AG04449 (cell line): ENCODE measurements at places on chromosomes 2 and 18.

DNA sequence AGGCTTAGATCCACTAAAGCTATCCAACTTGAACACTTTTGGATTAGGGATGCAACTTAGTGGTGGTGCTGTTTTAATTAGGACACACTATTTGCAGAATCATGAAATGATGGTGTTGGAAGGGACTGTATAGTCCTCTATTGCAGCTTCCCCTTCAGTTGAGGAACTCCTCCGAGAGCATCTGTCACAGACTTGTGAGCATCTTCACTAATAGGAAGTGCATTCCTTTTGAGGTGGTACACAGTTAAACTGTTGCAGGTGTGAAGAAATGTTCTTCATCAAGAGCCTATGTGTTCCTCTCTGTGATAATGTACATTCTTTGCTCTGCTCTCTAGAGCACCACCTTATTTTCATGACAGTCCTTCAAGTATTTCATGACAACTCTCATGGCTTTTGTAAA lies 197.4 kb downstream of the CAMKMT start:
- no peak for DNase-seq

DNA sequence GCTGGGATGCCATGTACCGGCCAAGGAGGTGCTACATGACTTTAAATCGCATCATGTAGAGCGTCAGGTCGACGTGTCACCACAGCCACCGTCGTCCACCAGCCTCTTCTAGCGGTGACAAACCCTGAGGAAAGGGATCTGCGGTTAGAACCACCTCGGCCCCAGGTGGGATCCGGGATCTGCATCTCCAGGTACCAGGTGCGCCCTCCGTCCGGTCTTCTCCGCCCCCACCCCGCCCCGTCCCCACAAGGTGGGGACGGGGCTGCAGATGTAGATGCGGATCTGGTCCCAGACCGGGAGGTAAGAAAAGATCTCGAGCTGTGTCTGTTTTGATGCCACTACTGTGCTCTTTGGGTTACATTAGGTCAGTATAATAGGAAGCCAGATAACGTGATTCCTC lies 38.4 kb downstream of the C1D start:
- no peak for DNase-seq

DNA sequence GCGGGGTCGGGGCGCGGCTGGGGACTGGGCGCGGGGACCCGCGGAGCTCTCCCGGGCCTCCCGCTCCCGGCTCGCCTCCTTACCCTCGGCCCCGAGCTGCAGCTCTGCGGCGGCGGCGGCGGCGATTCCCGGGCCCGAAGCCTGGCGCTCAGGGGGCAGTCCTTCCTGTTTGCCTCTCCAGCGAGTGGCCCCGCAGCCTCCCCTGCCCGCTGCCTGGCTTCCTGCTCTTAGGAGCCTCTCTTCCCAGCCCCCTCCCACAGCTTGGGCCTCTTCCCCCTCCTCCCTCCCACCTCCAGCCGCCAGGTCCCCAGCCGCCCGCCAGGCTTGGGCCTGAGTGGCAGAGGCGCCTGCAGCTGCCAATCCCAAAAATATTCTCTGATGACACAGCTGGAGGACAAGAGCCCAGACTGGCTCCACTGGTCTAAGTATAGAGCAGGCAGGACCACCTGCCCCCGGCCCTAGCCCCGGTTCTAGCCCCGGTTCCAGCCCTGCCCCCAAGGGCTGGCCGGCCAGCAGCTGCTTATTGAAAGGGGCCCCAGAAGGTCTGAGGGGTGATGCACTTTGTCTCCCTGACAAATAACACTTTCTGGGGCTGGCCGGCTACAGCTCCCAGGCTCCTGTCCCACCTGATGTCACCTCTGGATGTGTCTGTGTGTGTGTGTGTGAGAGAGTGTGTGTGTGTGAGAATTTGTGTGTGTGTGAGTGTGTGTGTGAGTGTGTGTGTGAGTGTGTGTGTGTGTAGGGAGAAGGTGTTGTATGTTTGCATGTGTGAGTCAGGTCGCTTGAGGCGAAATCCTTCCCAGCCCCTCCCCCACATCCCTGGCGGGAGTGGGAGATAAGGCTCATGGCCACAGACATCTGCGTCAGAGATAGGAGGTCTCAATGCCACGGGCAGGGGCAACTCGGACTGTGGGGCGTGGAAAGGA lies at the start of gene OBSL1:
Gene OBSL1, minus strand, starts transcription at position 229 of the 926 bp plus-strand sequence. CDS start 307 bp downstream, outside the sequence.
- peak; percentile 24 for DNase-seq

DNA sequence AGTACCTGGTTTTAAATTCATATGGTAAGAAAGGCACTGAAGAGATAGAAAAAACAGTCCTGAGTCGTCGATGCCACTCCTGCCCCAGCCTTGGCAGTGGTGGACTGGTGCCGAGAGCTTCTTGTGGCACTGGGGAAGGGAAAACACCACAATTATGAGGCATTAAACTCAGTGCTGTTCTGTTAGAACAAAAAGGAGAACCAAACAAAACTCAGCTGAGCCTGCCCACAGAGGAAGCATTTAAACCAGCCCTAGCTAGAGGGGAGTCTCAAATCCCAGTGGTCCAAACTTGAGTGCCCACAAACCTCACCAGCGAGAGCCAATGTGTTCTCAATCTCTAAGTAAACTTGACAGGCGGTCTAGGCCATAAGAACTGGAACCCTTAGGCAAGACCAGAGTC lies 1254.5 kb upstream of the FAM98A start:
- DNase-seq: no peak

- no peak for DNase-seq
These were observed 26.9 kb downstream of the ANO7 start for GRCh38 chr2:241215421-241215820.

DNA sequence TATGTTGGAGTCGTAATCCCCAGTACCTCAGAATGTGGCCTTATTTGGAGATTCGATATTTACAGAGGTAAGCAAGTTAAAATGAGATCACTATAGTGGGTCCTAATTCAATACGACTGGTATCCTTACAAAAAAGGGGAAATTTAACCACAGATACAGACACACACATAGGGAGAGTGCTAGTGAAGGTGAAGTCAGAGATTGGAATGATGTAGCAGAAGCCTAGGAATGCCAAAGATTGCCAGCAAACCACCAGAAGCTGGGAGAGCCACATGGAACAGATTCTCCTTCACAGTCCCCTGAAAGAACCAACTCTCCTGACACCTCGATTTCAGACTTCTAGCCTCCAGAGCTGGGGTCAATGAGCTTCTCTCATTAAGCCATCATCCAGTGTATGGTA lies 17.7 kb upstream of the ACTR3 start:
- DNase-seq: peak; percentile 49

GRCh38 chr2:239644011-239644410 lies 243.2 kb upstream of the HDAC4 start:
- DNase-seq: no peak

DNA sequence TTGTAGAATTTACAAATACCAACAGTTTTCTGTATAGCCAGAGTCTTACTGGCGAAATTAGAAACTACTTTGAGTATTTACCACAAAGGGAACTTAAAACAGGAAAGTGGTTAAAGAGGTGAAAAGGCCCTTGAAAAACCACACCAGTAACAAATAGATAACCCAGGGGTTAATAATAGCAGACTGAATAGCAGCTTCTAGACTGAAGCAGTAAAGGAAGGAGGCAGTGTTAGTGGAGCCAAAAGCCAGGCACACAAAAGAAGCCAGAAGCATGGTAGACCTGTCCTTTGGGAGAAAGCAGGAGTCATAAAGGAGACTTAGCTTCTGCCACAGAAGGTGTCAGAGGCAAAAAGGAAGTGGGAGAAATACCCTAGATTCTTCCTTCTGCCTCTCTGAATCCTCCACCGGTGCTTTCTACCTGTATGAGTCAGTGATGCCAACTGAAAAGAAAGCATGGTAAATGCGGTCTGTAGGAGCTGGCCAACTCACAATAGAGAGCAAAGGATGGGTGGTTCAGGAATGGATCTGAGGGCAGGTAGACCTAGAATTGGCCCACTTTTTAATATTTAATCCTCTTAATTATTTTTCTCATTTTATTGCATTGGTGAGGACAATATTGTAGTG lies 97.3 kb downstream of the ARL6IP6 start:
- DNase-seq: no peak

- no peak for DNase-seq
These were observed 232.8 kb upstream of the EPAS1 start for GRCh38 chr2:46064396-46064795.

DNA sequence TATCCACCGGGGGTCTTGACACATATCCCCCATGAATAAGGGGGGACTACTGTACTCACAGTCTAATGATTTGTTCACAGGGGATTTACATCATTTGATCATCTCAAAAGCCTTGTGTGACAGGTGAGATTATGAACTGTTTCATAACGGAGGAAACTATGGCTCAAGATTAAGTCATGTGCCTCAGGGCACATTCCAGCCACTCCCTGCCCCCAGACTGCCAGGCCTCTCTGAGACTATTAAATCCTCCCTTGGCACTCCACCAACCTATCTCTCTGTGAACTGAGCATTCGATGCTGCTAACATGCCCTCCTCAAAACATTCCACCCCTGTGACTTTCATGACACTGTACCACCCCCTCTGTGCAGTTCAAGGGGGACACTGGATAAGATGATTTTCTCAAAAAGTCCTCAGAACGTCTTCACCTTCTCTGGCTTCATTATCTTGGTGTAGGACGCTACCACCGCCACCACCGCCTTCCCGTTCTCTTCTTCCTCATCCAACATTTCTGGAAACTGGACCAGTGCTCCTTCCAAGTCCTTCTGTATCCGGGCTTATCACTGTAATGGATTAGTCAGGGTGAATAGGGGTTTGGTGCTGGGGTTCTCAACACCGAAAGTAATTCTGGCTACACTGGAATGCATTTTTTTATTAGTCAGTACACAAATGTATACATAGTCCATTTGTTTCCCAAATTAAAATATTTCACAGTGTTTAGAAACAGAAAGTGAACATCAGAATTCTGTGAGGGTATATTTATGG lies 169.6 kb downstream of the KCNS3 start:
- no peak for DNase-seq

DNA sequence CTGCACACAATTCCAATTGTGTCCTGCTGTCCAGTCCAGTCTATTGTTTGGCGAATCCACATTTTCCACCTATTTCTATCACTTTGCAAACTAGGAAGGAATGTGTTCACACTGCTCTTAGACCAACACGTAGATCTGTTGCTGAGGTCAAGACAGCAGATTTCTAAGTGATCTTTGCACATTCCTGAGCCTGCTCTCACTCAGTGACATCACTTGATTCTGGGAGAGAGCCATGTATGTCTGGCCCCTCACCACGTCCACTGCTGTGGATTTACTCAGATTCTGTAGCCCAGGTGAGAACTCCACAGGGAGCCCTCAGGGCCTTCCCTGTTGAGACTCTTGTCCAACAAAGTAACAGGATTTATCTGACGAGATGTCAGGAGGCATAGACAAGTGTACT lies 317.2 kb downstream of the TSN start:
- no peak for DNase-seq

DNA sequence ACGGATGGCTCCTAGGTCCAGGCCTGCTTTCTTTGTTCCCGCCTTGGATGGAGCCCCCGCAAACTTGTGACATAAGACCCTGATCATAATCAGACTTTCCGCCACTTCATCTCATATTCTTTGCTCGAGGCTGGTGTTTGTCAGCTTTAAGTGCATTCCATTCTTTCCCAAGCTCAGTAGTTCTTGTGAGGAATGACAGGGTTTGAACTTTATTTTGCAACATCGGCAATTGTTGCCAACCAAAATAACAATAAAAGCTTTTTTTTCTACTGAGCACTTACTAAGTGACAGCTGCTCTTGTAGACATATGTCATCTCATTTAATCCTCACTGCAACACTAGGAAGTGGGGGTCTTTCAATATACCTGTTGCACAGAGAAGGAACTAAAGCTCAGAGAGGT lies 178.8 kb upstream of the ST6GAL2 start:
- no peak for DNase-seq

- DNase-seq: no peak
These were observed 196.4 kb upstream of the HDAC4 start for GRCh38 chr2:239597216-239597615.

- DNase-seq: no peak
These were observed 65.9 kb upstream of the SLC1A4 start for GRCh38 chr2:64923385-64923710.

DNA sequence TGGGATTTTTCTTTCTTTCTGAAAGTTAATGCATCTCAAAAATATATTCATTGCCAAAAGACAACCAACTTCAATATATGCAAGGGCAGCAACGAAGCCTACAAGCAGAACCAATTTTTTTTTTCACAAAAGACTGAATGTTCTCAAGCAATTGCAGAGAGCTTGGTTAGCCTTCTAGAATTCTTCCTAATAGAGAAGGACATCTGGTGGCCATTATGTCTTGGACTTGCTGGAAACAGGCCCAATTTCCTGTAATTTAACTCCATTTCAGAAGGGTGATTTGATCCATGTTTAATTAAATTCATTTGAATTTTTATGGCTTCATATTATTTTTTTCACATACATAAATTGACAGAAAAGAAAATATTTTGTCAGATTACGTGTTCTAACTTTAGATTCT lies 208.0 kb downstream of the TPGS2 start:
- no peak for DNase-seq

DNA sequence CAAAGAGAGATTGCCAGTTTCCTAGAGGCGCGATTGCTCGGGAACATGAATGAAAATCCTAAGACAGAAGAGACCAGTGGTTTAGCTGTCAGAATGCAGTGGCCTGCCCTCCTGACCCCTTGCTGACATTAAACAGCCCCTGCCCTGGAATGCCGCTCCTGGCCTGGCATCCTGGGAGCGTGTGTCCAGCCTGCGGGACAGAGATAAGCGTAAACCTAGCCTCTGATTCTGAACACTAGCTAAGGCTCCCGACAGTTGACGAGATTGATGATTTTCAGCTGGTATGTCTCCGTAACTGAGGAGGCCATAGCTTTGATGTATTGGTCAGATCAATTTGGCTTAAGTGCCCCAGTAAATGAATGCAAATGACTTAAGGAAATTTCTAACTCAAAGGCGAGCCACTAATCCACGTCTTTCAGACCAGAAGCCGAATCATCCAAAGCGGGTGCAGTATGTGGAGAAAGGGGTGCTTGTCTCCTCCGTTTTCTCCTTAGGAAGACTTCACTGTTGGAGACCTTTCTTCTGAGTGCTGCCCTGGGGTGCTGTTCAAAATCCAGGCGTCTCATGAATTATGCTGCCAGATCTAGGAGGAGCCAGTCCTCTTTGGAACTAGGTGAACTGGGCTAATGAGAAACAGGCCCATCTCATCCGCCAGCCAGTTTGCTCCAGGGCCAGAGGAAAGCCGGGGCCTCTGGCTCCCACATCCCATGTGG lies 142.5 kb upstream of the L3MBTL4 start:
- DNase-seq: no peak

DNA sequence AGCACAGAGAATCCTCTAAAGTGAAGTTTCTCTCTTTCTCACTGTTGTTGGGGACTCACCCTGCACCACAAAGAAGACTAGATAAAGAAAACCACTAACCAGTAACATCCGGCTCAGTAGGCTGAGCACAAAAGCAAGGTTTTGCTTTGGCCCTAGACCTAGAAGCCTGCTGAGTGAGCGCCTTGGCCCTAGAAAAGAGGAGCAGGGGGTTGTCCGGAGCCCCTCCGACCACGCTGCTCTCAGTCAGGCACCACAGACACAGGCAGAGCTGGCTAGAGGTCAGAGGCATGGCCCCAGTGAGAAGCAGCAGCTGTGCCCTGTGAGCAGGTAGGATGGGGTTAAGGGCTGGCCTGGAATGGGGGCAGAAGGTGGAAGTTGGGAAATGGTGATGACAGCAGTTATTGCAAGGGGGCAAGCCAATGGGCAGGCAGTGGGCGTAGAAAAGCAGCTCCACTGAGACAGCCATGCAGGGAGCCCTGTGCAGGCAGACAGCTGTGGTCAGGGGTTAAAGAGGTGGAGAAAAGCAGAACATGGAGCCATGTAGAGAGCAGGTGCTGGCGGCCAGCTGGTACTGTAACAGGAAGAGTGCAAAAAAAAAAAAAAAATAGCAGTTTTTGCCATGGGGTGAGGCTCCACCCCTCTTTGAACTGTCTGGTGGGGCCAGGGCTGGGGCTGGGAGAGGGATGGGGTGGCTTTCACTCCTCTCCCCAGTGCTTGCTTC lies 36.9 kb upstream of the SLC14A1 start:
- no peak for DNase-seq
